ENCODE measurements at places on chromosomes 4 and X. TPM values are rescaled to one million over a fixed set of nuclear protein-coding genes. Genes with fewer than 3 reads are reported as not detected.

Gene ARHGAP36
- total RNA-seq: not detected

Gene ADH6
- 0.05 TPM for total RNA-seq

Gene CTAG2
- not detected for total RNA-seq

Gene KLB
- 0.15 TPM for total RNA-seq

Gene FGF13
- total RNA-seq: 0.14 TPM

Gene TLR3
- total RNA-seq: 0.46 TPM

Gene VEGFC
- 15.7 TPM for total RNA-seq

Gene RPS6KA6
- total RNA-seq: 7.6 TPM

Gene TCEAL2
- total RNA-seq: not detected

Gene PASD1
- not detected for total RNA-seq

Gene HSFX1
- 0.31 TPM for total RNA-seq

Gene ASMT
- not detected for total RNA-seq
